ENCODE measurements at places on chromosomes 11 and 22.

DNA sequence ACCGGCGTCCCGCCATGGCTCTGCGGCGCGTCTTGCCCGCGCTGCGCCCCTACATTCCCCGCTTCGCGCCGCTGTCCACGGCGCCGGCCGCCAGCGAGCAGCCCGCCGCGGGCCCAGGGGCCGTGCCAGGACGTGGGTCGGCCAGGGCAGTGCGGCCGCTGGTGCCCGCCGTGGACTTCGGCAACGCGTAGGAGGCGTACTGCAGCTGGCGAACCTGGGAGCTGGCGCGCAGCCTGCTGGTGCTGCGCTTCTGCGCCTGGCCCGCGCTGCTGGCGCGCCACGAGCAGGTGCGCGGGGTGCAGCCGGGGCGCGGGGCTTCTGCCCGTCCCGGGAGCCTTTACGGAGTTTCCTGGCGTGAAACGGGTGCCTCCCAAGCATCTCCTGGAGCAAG lies 20.1 kb downstream of the DGCR6L start:
- DNase-seq = no peak

DNA sequence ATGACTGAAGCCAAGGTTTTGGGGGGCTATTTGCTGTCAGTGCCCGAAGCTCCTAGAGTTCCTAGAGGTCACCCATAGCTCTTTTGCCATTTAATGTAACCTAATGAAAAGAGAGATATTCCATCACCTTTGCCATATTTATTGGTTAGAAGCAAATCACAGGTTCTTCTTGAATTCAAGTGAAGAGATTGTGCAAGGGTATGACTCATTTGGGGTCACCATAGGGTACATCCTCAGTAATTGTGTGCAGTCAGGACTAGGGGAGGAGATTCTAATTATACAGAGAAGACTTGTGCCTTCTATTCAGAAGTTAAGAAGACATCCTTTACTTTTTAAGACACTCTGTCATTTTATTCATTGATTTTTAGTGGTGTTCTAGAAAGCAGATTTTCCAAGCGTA lies 6.9 kb upstream of the PRAME start:
- no peak for DNase-seq

GRCh38 chr11:79117488-79117887 lies 323.3 kb downstream of the TENM4 start:
- DNase-seq = no peak

DNA sequence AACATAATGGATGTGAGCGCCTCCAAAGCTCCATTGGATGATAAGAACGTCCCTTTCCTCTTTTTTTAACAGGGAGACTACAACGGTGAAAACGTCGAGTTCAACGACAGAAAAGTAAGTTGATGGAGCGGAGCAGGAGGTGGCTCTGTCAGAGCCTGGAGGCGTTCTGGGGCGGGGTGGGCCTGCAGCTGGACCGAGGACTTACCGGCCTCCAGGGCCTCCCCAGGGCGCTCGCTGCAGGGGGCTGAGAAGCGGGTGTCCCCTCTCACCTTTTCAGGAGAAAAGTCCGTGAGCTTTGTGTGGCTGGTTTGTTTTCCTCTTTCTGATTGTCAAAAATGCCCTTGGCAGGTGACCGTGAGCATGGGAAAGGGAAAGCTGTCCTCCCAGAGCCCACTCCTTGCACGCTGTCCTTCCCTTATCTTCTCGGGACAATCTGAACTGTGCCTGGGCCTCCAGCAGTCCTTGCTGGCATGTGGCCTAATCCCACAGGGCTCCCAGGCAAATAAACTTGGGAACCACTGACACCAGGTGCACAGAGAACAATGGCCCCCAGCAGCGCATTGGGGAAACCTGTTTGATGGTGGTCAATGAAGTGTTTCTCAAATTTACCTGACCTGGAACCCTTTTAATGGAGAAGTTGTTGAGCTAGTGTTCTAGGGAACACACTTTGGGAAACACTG lies 38.4 kb downstream of the ANO1 start:
- DNase-seq = no peak

DNA sequence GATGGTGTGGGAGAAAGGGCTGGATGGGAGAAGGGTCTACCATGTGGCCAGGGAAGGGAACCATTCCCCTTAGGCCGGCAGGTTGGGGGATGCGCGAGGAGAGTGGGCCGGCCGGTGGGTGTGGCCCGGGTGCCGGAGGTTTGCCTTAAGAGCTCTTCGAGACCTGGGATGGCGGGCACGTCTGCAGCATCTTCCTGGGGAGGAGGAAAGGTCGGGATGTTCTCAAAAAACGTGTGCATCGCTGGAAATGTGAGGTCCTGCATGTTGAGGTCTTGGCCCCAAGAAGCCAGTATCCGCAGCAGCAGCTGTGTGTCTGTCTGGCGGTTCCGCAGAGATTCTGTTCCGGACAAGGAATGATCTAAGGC lies 1.4 kb downstream of the NAV2 start:
- no peak for DNase-seq

DNA sequence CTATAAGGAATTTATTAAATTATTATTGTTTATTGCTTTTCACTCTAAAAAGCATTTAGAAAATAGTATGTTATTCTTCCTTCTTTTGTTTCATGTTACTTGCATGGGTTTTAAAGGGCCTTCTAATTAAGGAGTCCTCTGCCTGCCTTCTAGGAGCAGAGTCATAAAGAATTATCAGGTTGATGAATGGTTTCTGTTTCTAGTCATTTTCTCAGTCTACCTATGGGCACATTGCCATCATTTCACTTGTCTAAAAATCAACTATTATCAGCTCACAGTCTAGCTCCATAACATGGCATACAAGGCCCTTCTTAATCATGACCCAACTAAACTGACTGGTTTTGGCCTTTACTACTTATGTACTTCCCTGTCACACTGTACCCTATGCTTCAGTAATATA lies 16.2 kb downstream of the DYNC2H1 start:
- no peak for DNase-seq

DNA sequence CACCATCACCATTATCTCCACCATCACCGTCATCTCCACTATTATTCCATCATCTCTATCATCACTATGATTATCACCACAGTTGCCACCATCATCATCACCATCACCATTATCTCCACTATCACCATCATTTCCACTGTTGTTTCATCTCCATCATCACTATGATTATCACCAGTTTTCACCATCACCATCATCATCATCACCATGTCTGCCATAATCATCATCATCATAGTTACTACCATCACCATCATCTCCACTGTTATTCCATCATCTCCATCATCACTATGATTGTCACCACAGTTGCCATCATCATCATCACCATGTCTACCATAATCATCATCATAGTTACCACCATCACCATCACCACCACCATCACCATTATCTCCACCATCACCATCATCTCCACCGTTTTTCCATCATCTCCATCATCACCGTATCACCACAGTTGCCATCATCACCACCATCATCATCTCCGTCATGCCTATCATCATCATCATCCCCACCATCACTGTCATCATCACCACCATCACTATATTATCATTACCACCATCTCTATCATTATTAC lies 264.9 kb downstream of the BRD1 start:
- DNase-seq = no peak

GRCh38 chr11:123559523-123559955 lies 94.9 kb downstream of the SCN3B start:
- DNase-seq = no peak

GRCh38 chr11:2267851-2268728 lies 2.3 kb downstream of the ASCL2 start:
- DNase-seq = no peak

GRCh38 chr22:31588970-31589675 lies 72.9 kb downstream of the PISD start:
- DNase-seq = no peak

GRCh38 chr11:14422814-14423182 lies 63.8 kb upstream of the RRAS2 start:
- no peak for DNase-seq

DNA sequence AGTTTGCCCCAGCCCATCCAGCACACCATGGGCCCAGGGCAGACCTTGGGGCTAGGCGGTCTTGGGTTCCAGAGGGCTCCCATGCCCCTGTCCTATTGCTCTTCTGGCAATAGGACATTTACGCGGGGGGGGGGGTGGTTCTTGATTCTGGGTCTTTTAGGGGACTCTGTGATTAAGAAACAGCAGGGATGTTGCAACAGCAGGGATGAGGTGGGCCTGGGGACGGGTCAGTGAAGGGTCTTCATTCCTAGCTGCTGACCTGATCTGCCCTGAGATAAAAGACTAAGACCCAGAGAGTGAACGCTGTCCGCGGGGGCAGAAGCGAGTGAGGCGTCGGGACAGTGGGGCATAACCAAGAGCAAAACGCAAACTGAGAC lies 418 bp upstream of the ADAMTS15 start:
- DNase-seq = no peak
